ENCODE measurements at places on chromosomes 3 and 15.

- no peak for DNase-seq
These were observed 80.3 kb downstream of the CPN2 start for GRCh38 chr3:194270627-194271459.

- DNase-seq: no peak
These were observed 10.9 kb downstream of the FLNB start for GRCh38 chr3:58018892-58019742.

DNA sequence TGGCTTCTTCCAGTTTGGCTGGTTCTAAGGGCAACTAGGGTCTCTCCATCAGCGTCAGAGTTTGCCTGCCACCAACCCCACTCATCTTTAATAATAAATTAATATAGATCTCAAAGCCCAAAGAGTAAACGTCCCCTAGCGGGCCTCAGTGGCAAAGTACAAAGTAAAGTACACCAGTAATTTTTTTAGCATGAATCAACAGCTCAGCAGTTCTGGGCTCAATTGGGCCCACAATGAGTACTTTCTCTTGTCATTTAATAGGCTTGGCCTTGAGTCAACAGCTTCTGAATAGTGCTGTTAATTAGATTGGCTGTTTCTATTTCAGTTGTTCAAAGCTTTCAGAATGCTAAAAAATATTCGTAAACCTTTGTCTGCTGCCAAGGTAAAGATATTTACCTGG is 89.0 kb upstream of the PFN2 start:
- DNase-seq: no peak

- DNase-seq: no peak
These were observed 10.2 kb downstream of the C3orf20 start for GRCh38 chr3:14685179-14685578.

DNA sequence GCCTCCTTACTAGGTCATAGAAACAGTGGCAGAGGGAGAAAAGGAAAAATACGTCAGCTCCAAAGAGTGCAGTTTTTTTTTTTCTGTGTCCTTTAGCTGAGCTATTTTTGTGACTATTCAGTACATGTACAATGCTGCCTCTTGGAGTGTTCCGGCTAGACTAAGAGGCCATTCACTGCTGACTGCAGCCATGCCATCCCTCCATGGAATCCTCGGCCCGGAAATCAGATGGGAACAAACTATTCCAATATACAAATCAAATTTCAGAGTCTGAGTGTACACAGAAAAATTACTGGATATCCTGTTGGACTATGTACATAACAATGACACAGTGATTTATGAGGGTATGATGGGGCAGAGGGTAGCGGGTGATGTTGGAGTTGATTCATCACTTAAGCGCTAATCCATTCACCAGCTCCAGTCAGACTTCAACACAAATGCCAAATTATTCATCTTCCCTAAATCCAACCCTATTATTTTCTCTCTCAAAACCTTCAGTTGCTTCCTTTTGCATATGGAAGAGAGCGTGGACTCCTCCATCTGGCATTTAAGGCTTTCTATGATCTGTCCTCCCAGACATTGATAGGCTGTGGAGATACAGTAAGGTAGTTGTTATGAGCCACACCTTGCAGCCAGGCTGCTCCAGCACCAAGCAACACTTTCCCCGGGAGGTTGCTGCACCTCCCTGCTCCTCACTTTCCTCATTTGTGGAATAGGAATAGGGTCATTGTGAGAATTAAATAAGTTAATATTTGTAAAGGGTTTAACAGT is 109.1 kb downstream of the LPP start:
- no peak for DNase-seq

GRCh38 chr3:8278448-8278847 is 223.2 kb upstream of the LMCD1 start:
- no peak for DNase-seq

- no peak for DNase-seq
These were observed 362.4 kb upstream of the ZNF385D start for GRCh38 chr3:22113453-22113852.

- DNase-seq: no peak
These were observed 52.8 kb downstream of the SMAD6 start for GRCh38 chr15:66754789-66755188.

GRCh38 chr3:123672429-123673146 is 87.7 kb upstream of the HACD2 start:
- no peak for DNase-seq
